ENCODE measurements at places on chromosomes 6 and 20. TPM values are rescaled to one million over a fixed set of nuclear protein-coding genes. Genes with fewer than 3 reads are reported as not detected.

Gene MLN
- not detected for total RNA-seq

Gene SRSF12
- under 0.01 TPM for total RNA-seq

Gene PPP1R3D
- total RNA-seq: 4.0 TPM

Gene BACH2
- under 0.01 TPM for total RNA-seq

Gene BPIFB2
- not detected for total RNA-seq

Gene CALHM6
- total RNA-seq: 0.31 TPM
